ENCODE measurements at places on chromosomes 1 and 21.

- DNase-seq, result no peak
Measured at GRCh38 chr1:211527006-211527405, 35.0 kb upstream of the RD3 start.

DNA sequence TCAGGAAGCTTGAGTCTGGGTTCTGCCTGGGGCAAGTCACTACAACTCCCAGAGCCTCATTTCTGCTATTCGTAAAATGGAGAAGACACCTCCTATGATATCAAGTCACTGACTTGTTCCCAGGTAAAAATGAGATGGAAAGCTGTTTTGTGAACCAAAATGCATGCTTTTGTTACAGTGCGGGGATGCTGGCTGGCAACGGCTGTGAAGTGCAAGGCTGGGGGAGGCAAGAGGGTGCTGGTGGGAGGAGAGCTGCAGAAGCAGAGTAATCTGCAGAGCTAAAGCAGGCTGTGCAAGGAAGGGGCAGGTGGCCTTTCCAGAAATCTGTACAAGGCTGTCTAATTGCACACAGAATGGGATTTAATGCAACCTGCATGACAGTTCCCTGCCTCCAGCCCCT lies 150.9 kb downstream of the CNIH3 start:
- DNase-seq, result no peak

- DNase-seq, result no peak
Measured at GRCh38 chr1:69163779-69164178, 403.9 kb upstream of the LRRC7 start.

- DNase-seq, result no peak
Measured at GRCh38 chr21:34935898-34936297, 113.2 kb downstream of the RUNX1 start.

GRCh38 chr1:38210895-38211177 lies 164.2 kb upstream of the POU3F1 start:
- no peak for DNase-seq

DNA sequence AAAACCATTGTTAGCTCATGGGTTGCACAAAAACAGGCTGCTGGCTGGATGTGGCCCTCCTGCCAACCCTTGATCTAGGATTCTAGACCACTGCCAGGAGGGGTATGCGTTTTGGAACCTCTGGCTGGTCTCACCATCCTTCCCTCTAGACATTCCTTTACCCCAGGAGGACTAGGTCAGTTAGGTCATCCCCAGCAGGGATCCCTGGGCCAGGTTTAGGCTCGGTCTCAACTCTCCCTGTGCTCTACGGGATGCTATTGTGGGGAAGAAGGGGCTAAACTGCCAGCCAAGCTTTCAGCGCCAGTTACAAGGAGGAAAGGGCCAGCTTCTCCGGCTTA lies 22.7 kb downstream of the SLC2A1 start:
- DNase-seq, result peak; percentile 4

- peak; percentile 35 for DNase-seq
Measured at GRCh38 chr1:66335859-66336640, 197.9 kb upstream of the SGIP1 start.

Measured in uterus (tissue), 4 donors.